Stimulated activated CD8-positive, alpha-beta memory T cell treated with anti-CD3 and anti-CD28 coated beads, Interleukin-7, amount 100 ng/mL, for 48 hours (primary cell): ENCODE measurements at places on chromosomes 2 and 18.

GRCh38 chr2:232481322-232482140 is 6.1 kb downstream of the ECEL1 start:
- no peak for DNase-seq

DNA sequence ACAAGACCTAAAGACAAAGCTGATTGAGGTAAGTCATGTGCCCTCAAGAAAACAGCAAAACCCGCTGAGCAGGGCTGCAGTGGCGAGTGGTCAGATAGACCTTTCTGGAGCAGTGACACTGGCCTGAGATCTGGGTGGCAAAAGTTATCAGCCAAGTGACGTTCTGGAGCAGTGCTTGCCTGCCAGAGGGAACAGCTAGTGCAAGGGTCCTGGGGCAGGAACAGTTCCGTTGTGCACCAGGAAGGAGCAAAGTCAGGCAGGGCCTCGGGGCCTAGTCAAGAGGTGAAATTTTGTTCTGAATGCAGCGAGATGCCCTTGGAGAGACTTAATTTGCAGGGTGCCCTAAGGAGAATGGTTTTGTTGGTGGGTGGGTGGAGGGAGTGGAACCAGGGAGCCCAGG is 67.0 kb downstream of the SH3BP4 start:
- DNase-seq = no peak

GRCh38 chr18:5787936-5788335 is 107.4 kb downstream of the TMEM200C start:
- no peak for DNase-seq

DNA sequence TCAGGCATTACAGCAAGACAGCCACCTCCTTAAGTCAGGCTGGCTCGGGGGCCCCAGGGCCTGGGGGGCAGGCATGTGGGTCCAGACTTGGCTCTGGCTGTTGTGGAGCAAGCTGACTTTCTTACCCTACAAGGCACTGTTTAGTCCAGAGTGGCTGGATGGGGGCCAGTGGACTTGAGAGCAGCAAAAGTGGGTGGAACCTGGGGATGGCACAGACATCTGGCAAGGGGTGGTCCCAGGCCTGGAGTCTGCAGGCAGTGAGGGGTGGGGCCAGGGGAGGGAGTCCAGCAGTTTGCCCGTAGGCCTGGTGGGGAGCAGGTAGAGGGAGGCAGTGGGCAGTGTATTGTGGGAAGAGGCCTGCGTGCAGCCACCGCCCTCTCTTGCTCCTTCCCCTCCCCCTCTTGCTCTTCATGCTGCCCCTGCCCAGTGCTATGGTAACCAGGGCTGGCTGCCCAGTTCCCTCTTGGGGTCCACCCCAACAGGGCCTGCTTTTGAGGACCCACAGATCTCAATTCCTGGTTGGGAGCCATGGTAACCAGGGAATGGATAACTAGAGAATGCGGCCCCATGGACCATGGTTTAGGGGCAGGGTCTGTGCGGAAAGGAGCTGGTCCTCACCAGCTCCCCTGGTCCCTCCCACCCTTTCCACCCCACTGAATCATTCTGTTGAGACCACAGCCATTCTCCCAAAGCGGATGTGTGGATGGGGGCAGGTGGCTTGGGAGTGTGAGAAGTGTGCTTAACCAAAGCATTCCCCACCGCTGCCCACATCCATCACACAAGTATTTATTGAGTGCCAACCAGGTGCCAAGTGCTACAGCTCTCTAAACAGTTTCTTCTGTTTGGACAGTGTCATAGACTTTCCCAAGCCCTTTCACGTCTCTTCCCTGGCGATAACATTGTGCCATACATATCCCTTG is 19.3 kb downstream of the SPEG start:
- no peak for DNase-seq

GRCh38 chr2:32981612-32982011 is 34.9 kb downstream of the LTBP1 start:
- no peak for DNase-seq
